Right hindlimb (tissue), 1 donor: ENCODE measurements at places on chromosomes 13 and 19.
A peak's percentile ranks its signal among the peaks of the same experiment; 100 is the strongest.

- DNase-seq, result no peak
Measured at GRCh38 chr19:29893606-29894284, 48.3 kb upstream of the URI1 start.

GRCh38 chr19:4636151-4636717, 3.1 kb upstream of the TNFAIP8L1 start:
- peak; percentile 82 for DNase-seq

GRCh38 chr13:99542788-99543406, 41.6 kb downstream of the TM9SF2 start:
- DNase-seq, result no peak

DNA sequence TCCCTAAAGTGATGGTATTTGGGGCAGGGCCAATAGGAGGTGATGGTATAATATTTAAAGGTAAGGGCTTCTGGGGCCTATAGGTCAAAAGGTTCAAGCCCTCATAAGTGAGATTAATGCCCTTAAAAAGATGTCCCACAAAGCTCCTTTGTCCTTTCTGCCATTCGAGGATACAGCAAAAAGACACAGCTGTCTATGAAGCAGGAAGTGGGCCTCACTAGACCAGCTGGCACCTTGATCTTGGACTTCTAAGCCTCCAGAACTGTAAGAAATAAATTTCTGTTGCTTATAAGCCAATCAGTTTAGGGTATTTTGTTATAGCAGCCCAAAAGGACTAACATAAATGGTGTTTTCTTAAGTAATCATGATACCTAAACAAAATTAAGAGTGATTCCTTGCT, 27.2 kb upstream of the POU4F1 start:
- DNase-seq, result no peak

GRCh38 chr19:49807058-49807903, 5.8 kb downstream of the FUZ start:
- no peak for DNase-seq

- no peak for DNase-seq
Measured at GRCh38 chr19:45078390-45079062, 534 bp upstream of the GEMIN7 start.

DNA sequence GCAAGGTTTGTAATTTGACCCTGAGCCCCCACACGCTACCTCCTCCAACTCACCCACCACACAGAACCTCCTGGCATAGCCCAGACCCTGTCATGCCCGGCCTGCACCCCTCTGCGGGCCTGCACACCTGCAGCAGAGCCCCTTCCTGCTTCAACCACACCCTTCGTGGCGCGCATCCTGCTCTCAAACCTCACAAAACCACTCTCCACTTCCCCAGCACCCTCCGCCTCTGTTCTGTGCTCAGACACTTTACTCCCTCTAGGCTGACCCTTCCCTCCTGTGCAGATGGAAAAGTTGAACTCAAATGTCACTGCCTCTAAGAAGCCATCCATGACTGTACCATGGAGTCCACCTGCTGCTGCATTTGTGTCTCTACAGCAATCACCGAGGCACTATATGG, 28.5 kb downstream of the FAAP24 start:
- no peak for DNase-seq

DNA sequence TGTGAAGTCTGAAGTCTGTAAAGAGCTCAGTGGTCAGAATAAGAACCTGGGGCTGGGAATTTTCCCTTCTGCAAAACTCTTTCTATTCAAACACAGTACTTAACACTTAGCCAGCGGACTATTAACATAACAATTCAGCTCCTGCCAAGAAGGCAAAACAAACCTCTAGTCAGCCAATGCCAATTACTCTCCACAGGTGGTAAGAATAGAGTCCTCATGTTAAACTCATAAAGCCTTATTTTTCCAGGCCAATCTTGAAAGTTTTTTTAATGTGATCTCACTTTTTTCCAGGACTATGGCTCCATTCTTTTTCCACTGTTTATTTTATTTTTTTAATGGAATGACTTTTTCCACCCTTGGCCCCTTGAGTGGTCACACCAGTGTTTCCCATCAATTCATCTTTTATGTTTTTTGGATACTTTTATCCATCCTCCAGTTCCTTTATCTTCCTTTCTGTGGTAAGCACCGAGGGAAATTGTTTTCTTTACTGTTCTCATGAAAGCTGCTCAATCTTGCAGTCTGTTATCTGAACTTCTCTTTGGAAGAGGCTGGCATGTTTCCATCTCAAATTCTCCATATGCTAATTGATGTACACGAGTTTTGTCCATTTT, 217.3 kb downstream of the LHFPL6 start:
- DNase-seq, result no peak

DNA sequence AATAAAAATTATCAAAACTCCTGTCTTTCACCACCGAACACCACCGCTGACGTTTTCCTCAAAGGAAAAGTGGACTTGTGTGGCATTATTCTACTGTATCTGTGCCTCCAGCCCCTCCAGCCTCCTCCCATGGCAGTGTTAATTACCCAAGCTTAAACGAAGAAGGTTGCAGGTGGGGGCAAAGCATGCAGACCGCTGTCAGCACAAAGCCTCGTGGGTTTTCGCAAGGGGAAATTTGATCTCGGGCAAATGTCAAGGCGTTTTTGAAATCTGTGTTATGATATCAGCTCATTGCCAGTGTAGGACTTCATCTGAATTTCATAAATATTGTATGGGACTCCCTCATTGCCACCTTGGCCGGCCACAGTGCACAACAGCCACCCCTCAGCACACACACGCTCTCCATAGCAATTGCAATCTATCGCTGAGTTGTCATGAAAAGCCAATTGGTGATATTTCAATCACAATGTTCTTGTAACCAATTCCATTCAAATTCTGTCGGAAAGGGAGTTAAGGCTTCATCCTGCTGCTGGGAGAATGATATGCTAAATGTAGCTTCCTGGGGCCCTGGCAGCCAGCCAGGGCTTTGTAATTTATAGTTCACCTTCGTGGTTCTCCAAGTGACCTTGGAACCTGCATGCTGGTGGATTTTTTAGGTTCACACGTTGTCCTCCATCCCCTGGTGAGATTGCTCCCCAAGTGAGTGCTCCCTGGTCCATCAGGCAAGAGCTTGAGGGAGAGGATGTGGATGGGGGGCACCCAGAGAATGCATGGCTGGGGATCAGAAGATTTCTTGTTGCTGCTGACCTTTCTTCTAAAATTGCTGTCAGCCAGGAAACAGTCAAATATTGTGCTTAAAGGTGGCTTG, 16.6 kb downstream of the CHST8 start:
- no peak for DNase-seq

- no peak for DNase-seq
Measured at GRCh38 chr13:97249093-97249795, 27.1 kb downstream of the MBNL2 start.

DNA sequence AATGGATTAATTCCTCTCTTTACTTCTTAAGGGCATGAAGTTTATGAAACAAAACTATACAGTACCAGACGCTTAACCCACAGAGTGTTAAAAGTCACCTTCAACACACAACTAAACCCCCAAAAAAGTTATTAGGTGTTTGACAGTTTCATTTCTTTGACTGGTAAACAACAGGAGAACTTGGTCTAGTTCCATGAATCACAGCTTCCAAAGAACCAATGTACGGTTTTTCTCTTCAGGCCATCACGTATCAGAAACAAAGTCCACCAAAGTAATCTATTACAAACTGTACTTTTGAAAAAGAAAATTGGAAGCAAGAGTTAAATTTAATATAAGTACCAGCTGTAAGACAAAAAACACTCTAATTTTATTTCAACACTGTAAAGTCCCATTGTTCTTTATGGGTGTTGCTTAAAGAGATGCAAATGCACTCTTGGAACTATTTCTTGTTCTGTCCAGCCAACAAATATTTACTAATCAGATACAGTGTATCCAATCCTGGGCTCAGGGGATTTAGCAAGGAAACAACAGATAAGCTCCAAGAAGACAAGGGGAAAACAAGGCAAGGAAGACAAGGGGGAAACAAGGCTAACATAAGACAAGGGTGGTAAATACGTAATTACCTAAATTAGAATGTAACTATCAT, 149.2 kb downstream of the ABCC4 start:
- DNase-seq, result no peak
